ENCODE measurements at places on chromosomes 6 and 20. TPM values are rescaled to one million over a fixed set of nuclear protein-coding genes. Genes with fewer than 3 reads are reported as not detected.

Gene HIVEP2
- 37.1 TPM for total RNA-seq

Gene ZNF334
- total RNA-seq, result 1.4 TPM

Gene BTNL2
- total RNA-seq, result not detected

Gene KIFC1
- total RNA-seq, result 52.7 TPM

Gene ENPP5
- 0.48 TPM for total RNA-seq

Gene CLDN20
- not detected for total RNA-seq

Gene CCND3
- 287 TPM for total RNA-seq
